ENCODE measurements at places on chromosomes 2 and 18.
A peak's percentile ranks its signal among the peaks of the same experiment; 100 is the strongest.

DNA sequence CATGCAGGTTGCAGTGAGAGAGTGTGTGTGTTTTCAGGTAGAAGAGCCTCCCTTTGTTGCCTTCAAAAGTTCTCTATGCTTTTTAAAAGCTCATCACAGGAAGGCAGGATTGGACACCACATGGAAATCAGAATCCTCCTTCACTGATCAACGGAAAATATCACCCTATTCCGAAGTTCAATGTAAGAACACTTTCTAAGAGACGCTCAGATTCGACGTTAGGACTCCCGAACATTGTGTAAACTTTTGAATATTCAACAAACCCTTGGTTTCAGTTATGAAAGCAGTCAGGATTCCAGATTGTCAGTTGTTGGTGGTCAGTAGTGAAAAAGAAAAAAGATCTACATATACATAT, 561.4 kb upstream of the ID2 start:
- no peak for DNase-seq

GRCh38 chr2:55204950-55205349, 27.1 kb downstream of the CLHC1 start:
- no peak for DNase-seq

DNA sequence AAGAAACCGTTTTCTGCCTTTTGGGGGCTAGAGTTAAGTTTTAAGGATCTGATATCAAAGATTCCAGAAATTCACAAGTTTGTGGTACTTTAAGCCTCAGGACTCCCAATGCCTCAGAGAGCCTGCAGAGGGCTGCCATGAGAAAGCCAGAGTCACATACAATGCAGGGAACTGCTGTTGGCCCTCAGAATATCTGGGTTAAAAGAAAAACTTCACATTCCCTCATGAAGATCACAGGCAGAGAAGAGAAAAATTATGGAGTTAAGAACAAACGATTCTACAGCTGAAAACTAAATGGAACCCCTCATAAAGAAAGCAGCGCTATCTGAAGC, 39.5 kb downstream of the HDAC4 start:
- DNase-seq, result no peak

DNA sequence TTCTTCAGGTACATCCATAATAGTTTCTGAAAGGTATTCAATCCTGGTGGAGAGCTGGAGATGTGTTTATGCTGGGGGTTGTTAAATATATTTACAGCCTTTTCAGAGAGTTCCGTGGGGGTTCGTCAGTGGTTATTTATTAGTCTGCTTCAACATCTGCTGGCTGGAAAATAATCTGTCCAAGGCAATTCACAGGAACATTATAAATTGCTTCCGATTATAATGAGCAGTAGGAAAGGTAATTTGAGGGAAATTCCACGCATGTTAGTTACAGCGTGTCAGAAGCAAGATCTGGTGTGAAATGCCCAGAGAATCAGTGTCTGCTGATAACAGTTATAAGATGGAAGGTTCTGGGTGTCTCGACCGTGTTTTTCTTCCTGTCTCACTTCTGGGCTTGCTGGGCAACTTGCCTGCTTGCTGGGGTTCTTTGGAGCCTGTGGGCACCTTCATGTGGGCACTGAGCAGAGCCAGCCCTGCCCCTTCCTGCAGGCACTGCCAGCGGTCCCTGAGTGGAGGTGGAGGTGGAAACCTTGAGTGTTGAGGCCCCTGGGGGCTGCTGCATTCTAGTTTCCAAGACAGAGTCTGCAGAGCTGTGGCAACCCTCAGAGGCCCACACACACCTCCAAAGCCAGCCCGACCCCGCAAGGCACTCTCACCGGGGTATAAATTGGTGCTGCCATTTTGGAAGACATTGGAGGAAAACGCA, 185.7 kb downstream of the FAM210A start:
- no peak for DNase-seq

DNA sequence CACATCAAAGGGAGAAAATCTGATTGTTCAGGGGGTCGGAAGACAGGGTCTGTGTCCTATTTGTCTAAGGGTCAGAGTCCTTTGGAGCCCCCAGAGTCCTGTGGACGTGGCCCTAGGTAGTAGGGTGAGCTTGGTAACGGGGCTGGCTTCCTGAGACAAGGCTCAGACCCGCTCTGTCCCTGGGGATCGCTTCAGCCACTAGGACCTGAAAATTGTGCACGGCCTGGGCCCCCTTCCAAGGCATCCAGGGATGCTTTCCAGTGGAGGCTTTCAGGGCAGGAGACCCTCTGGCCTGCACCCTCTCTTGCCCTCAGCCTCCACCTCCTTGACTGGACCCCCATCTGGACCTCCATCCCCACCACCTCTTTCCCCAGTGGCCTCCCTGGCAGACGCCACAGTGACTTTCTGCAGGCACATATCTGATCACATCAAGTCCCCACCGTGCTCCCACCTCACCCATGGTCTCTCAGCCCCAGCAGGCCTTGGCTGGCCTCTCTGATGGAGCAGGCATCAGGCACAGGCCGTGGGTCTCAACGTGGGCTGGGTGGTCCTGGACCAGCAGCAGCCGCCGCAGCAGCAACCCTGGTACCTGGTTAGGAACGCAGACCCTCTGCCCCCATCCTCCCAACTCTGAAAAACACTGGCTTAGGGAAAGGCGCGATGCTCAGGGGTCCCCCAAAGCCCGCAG, 3.8 kb downstream of the PROC start:
- DNase-seq, result no peak

- no peak for DNase-seq
These were observed 13.3 kb downstream of the TUBB6 start for GRCh38 chr18:12321333-12321732.

GRCh38 chr18:74784752-74785151, 187.1 kb downstream of the ZNF407 start:
- DNase-seq, result no peak

GRCh38 chr2:144774809-144775208, 254.9 kb upstream of the ZEB2 start:
- no peak for DNase-seq

DNA sequence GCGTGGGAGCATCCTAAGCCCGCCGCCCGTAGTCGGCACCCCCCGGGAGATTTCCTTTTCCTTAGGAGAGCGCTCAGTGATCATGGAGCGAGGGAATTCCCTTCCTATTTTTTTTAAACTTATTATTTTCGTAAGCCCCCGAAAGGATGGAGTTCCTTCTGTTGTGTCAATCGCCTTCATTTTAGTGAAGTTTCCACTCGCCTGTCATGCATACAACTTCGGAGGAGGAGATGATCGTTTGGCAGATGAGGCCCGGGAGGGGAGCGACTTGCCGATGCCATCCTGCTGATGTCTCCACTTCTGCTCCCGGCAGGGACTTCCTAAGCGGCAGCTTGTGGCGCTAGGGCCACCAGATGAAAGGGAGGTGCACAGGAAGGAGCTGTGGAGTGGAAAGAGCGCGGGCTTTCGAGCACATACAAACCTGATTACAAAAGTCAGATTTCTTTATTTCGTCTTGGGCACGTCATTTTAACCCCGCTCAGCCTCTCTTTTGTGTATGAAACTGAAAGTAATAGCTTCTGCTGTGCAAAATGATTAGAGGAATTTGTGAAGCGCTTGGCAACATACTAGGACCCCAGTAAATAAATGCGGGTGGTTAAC, at the start of gene ADGRF3:
TSS of gene ADGRF3 (minus strand) at position 336 of the 600 bp plus-strand sequence. CDS start 555 bp downstream, outside the sequence.
- peak; percentile 33 for DNase-seq

GRCh38 chr2:28325173-28325566, 67.5 kb upstream of the FOSL2 start:
- no peak for DNase-seq

- no peak for DNase-seq
These were observed 21.9 kb upstream of the CERS6 start for GRCh38 chr2:168434146-168434545.

DNA sequence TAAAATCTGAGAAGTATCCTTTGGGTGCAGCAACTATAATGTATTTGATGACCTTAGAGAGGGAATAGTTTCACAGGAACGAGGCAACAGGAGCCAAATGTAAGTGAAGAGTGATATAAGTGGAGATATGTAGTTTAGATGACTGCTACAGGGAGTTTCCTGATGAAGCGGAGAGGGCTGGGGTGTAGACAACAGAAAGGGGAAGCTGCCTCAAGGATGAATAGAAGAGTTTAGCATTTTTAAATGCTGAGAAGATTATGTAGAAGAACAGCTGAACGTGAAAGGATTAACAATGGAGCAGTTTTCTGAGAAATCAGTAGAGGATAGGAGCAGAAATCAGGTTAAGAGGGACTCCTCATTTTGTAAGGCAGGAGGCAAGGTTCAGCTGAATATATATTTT, 133.3 kb downstream of the LCLAT1 start:
- no peak for DNase-seq

- DNase-seq, result no peak
These were observed 239.7 kb upstream of the RASGRP3 start for GRCh38 chr2:33236482-33237385.

- no peak for DNase-seq
These were observed 762 bp downstream of the HDAC4 start for GRCh38 chr2:239399921-239400595.

DNA sequence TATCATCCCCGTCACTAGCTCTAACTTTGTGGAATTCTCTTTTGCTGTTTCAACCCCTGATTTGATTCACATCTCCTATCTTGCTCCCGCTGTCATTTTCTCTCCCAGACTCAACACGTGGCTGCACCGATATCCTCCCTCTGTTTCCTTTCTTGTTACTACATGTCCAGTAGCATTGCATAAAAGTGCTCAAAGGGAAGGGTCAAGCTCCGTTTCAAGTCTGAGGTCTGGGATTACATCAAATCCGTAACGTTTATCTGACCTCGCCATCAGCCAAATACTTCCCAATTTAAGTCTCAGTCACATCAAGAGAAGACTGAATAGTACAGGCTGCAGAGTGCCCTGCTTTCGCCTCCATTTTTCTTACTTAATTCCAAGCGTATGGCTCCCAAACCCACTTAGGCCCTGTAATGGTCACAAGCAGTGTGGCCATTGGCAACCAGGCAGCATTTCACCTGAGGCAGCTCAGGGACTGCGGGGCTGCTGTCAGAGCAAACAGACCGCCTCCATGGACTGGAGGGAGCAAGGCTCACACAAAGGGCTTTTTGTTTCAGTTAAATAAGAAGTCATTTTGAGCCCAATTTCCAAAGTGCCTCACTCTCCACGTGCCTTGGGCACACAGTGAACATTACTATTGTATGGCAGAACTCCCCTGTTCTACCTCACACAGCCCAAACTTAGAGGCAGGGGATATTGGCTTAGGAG, 217.8 kb downstream of the BCL11A start:
- DNase-seq, result no peak

DNA sequence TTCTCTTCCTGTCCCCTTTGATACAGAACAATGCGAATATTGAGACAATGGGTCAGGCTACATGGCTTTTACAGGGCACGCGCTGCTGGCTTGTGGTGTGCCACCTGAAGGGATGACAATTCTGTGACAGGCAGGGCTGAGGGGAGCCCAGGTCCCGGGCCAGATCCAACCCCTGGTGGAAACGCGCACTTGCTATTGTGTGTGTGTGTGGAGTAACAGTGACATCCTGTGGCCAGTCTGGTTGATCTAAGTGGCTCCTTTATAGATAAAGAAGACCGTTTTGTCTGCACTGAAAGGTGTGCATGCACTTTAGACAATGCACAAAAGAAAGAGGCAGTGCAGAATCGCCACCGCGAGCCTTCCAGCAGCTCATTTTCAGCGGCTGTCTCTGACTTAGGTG, 273.6 kb downstream of the HRH4 start:
- DNase-seq, result no peak

DNA sequence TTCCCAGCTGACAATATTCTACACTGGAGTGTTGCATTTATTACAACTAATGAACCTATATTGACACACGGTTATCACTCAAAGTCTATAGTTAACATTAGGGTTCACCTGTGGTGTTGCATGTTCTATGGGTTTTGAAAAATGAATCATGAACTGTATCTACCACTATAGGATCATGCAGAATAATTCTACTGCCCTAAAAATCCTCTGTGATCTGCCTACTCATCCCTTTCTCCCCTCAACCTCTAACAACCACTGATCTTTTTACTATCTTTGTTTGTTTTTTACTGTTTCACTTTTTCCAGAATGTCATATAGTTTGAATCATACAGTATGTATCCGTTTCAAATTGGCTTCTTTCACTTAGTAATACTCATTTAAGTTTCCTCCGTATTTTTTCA, 47.6 kb upstream of the TCF7L1 start:
- no peak for DNase-seq

DNA sequence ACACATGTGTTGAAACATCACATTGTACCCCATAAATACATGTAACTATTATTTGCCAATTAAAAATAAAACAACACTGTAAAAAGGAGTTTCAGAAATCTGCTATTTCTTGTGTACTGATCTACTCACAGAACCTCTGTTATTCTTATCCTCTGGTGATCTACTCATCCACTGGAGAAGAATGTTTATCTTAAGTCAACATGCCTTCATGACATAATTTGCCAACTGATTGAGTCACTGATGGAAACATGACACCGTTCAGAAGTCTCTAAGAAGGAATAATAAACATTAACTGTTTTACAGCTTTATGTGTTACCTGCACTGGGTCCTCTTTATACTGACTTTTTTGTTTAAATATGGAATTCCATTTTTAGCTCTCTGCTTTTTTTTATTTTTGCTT, 555.2 kb downstream of the DCDC2C start:
- DNase-seq, result no peak

DNA sequence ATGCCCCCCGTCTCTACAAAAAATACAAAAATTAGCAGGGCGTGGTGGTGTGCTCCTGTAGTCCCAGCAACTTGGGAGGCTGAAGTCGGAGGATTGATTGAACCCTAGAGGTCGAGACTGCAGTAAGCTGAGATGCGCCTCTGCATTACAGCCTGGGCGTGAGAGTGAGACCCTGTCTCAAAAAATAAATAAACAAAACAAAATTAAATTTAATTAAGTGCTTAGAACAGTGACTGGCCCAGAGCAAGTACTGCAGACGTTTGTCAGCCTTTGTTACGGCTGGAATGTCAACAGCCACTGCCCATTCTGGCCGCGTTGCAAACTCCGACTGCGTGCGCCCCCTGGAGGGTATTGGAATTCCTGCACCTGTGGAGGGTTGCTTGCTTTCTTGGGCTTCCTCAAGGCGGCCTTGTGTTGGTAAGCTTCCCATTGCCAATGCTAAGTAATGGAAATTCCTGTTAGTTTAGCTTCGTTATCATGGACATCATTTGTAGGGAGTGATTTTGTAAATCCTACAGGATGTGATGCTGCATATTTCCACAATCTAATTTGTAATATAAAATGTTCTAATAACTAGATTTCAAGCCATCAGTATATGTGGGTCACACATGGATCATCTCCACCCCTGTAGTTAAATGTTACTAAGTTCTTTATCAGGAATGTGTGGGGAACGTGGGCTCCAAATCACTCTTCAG, 15.9 kb upstream of the ATP6V1B1 start:
- DNase-seq, result peak; percentile 68

GRCh38 chr18:48898521-48898920, 52.2 kb downstream of the SMAD7 start:
- DNase-seq, result no peak

GRCh38 chr2:74835831-74836674, 2.1 kb downstream of the HK2 start:
- no peak for DNase-seq

GRCh38 chr2:70648961-70649360, 95.3 kb upstream of the TGFA start:
- no peak for DNase-seq

Measured in stimulated activated CD4-positive, alpha-beta T cell treated with anti-CD3 and anti-CD28 coated beads, Interleukin-1b, Interleukin-23, amount 100 ng/mL, for 4 hours (primary cell).